ENCODE measurements at places on chromosomes 5 and 9.

GRCh38 chr5:116370886-116371285 is 203.7 kb downstream of the SEMA6A start:
- no peak for DNase-seq

DNA sequence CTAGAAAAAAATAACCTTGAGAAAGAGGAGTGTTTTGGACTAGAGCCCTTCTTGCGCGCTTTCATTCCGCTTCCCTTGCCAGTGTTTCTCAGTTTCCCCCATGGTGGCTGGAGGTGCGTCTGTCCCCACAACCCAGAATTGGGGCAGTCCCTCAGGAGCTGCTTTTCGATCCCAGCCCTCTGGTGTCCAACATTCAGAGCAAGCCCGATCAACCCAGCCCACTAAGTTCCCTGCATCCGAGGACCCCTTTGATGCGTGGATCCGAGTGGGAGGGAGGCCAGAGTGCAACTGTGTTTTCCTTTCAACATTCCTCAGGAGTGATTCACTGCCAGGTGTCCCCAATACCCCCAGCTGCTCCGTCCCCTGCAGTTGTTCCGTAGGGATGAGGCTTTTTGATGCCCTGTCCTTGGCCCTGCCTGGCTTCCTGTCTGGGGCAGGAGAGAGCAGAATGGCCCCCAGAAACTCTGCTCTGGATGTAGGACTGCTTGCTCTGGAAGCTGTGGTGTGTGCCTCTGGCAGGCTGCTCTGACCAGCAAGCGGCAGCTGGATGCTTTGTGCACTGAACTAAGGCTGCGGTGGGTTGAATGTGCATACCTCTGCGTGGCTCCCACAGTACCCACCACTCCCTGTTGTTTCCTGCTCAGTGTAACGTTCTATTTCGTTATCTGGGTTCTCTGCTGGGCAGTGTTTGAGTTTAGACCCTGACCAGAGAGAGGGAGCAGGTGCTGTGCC is 117.5 kb downstream of the BOD1 start:
- DNase-seq = no peak

GRCh38 chr9:96420468-96421219 is 2.5 kb upstream of the ZNF367 start:
- no peak for DNase-seq

- peak; percentile 25 for DNase-seq
Observed at GRCh38 chr9:114098021-114098935, 814 bp downstream of the KIF12 start.

- DNase-seq = no peak
Observed at GRCh38 chr9:135471791-135472640, 7.6 kb upstream of the PPP1R26 start.

DNA sequence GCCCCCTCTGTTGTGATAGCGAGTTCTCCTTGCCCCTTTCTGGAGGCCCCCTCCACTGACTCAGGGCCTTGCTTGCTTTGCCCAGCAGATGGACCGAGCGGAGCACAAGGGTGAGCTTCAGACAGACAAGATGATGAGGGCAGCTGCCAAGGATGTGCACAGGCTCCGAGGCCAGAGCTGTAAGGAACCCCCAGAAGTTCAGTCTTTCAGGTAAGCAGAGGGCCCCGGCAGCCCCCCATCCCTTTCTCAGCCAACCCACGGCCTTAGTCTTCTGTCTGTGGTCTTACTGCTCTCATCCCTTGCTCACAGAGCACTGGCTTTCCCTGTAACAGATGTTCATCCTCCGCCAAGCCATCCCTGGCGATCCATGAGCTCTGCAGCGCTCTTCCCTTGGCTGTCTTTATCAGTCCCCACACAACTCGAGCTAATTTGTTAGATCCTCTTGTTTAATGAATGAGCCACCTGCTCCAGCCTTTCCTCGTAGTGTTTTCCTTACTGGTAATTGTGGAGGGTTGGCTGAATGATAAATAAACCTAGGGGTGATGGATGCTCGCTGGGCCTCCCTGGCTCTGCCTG is 18.4 kb upstream of the RARS1 start:
- no peak for DNase-seq

DNA sequence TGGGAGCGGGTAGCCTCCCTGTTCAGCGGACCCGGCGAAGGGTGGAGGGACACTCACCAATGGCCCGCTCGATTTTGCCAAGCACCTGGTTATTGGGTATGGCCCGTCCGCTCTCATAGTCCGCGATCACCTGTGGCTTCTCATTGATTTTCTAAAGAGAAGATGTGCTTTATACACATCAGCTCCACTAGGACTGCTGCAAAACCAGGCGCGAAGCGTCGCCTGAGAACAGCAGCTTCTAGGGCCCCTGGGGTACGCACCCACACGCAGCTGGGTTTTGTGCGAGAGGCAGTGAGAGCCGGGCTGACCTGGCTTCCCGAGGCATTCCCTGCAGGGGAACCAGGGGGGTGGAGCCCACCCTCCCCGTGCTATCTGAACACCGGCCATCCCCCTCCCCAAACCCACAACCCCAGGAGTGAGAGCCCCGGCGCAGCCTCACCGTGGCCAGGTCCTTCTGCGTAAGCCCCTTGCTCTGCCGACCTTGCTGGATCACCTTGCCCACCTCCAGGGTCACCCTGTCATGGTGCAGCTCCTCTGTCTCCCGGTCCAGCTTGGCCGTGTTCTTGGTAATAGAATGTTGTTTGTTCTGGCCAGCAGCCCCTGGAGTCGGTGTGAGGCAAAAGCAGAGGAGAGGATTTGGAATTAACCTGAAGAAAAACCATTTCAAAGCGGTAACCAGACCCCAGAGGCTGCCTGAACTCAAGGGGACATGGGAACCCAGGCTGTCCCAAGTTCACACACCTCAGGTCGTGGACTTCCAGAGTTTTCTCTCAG is 3.1 kb downstream of the EDF1 start:
- no peak for DNase-seq

GRCh38 chr9:125472926-125473701 is 211.5 kb downstream of the GAPVD1 start:
- no peak for DNase-seq

DNA sequence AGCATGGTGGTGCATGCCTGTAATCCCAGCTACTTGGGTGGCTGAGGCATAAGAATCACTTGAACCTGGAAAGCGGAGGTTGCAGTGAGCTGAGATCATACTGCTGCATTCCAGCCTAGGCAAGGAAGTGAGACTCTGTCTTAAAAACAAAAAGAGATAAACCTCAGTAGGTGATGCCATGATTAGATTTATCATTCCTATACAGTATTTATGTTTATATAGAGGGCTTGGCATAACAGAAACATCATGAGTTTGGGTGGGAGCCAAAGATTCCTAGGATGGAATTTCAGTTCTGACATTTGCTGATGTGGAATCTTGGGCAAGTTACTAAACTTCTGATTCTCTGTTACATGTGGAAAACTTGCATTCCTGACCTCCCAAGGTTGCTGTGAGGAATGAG is 22.3 kb downstream of the RFK start:
- no peak for DNase-seq

- DNase-seq = no peak
Observed at GRCh38 chr5:157217289-157218024, 36.8 kb downstream of the ITK start.
